Activated naive CD4-positive, alpha-beta T cell treated with anti-CD3 and anti-CD28 coated beads for 36 hours (primary cell): ENCODE measurements at places on chromosomes 12 and 14.

- DNase-seq = no peak
Measured at GRCh38 chr12:96204381-96204780, 10.2 kb downstream of the ELK3 start.

- DNase-seq = no peak
Measured at GRCh38 chr12:89954259-89954658, 245.6 kb upstream of the ATP2B1 start.

GRCh38 chr12:130451001-130451930 lies 113.6 kb downstream of the PIWIL1 start:
- DNase-seq = no peak

DNA sequence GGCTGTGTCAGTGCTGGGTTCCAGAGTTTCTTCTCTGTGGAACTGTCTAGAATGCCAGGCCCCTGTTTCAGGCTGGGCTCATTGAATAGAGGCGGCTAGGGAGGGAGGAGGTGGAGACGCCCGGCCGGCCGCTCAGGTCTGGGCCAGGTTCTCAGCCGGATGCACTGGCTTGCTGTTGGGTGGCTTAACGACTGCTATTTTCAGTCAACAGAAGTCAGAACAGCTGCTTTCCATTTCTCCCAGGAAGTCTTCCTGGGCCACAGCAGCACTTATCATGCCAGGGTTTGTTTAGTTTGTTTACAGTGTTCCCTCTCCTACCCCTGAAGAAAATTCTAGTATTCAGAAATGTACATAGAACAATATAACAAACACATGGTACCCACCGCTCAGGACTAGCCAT lies 26.0 kb upstream of the VPS37B start:
- no peak for DNase-seq

DNA sequence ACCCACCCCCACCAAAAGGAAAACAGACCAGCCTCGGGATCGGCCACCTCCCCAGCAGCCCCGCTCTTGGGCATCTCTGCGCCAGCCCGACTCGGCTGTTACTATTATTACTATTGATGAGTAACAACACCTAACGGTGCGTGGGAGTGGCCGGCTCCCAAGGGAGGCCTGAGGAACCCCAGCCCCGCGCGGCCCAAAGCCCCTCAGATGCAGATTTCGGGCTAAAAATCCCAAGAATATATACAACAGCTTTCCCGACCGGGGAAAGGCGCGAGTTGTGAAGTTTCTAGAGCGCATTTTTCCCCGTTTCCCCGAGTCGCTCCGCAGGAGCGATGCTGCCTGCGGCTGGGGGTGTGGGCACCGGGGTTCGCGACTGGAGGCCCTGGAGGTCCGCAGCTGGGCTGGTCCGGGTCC lies 565 bp downstream of the NT5DC3 start:
- DNase-seq = peak; percentile 63

DNA sequence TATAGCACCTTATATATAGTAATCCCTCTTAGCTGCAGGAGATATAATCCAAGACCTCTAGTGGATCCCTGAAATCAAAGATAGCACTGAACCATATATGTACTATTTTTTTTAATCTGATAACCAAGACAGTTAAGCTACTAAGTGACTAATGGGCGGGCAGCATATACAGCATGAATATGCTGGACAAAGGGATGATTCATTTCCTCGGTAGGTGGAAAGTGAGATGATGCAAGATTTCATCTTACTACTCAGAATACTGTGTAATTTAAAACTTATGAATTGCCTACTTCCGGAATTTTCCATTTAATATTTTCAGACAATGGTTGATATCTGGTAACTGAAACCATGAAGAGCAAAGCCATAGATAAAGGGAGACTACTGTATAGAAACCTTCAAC lies 36.2 kb downstream of the PRMT8 start:
- no peak for DNase-seq

- DNase-seq = no peak
Measured at GRCh38 chr14:86491743-86492142, 961.8 kb downstream of the FLRT2 start.

DNA sequence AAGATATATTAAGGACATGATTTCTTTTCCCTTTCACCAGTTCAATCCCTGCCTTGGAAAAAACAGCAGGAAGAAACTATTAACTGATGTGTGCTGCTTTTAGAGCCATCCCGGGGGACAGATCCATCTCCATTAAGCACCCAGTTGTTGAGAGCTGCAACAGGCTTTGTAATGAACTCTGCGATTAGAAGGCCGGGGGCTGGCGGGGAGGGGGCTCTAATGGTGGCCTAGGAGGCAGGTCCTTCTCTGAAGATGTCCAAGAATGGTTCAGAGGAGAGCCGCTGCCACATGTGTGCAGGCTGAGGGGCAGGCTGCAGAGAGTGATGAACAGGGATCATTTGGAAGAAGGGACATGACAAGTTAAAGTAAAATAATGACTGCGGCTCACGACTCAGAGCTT lies 67.8 kb downstream of the GALNT8 start:
- no peak for DNase-seq
